COLO829 (cell line): ENCODE measurements at places on chromosomes 2 and 18.
A peak's percentile ranks its signal among the peaks of the same experiment; 100 is the strongest.

DNA sequence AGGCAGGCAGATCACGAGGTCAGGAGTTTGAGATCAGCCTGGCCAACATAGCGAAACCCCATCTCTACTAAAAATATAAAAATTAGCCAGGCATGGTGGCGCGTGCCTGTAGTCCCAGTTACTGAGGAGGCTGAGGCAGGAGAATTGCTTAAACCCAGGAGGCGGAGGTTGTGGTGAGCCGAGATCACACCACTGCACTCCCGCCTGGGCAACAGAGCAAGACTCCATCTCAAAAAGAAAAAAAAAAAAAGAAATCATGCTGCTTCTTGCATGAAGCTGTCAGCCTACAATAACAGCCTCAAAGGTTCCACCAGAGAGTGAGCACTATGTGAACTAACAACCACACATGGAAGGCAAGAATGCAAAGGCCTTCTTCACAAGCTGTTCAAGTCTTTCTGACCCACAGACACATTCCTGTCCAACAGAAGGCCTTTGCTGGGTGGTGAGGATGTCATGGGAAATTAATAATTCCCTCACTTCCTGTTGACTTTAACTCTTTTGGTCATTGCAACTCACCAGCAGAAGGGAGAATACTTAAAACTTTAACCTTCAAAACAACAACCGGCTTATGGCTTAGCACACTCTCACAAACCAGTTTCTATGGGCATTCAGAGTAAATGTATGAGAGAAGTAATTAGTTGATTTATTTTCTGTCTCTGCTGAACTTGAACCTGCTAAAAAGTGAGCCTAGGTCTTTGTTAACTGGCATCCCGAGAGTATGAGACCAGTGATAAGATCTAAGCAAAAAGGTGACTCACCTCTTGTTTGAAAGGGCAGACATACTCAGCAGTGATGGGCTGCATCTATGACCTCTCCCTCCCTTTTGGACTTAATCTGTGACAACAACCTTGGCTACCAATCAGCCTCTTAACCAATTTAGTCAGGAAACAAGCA lies 11.8 kb downstream of the PLEKHM3 start:
- peak; percentile 21 for DNase-seq

- no peak for DNase-seq
These were observed 5.2 kb upstream of the ARID5A start for GRCh38 chr2:96531366-96531765.

- no peak for DNase-seq
These were observed 163.3 kb downstream of the QPCT start for GRCh38 chr2:37507703-37508102.

DNA sequence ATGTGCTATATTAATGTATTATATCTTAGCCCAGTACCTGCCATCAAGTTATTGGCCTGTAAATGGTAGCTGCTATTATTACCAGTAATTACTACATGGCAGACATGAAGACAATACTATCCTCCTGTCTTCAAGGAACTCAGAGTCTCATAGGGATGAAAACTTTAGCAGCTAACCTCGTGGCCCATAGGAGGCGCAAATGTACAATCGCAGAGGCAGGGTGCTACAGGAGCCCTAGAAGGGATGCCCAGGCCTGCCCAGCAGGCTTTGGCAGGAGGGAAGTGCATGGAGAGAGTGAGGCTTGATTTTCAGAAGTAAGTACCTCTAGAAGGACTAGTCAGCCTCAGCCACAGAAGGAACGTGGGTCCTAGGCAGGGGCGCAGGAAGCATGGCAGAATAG lies 44.7 kb upstream of the KIDINS220 start:
- no peak for DNase-seq

GRCh38 chr2:33051586-33052360 lies 105.0 kb downstream of the LTBP1 start:
- DNase-seq: no peak

- no peak for DNase-seq
These were observed 60.0 kb upstream of the AGAP1 start for GRCh38 chr2:235433860-235434259.

DNA sequence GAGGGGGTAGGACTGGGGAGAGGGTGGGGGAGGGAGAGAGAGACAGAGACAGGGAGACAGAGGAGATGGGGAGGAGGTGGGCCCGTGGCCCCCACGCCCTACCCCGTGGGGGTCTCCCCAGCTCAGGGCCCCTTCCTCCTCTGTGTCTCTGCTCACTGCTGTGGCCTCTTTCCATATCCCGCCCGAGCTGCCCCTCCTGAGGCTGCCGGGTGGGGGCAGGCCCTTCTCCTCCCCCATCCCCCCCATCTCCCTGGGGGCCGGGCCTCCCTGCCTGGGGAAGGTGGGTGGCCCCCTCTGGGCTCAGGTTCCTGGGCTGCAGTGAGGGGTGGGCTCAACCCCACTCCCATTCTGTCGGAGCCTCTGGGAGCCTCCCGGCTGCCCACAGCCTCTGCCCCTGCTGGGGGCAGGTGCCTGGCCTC lies 332 bp upstream of the PDCD1 start:
- no peak for DNase-seq

DNA sequence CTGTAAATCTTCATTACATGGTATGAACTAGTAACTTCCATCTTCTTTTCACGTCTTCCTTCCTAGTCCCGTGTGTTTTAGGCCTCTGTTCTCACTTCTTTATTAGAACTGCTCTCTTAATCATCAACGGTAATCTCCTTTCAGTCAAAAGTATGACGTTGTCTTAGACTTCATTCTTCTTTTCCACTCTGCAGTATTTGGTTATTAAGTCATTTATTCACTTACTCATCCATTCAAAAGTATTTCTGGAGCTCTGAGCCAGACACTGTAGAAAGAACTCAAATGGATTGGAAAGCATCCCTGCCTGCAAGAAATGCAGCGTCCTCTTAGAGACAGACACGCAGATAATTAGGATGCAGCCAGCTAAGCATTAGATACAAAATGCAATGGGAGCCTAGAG lies 494.6 kb upstream of the NRP2 start:
- DNase-seq: no peak

GRCh38 chr2:28658369-28658768 lies 93.3 kb upstream of the PPP1CB start:
- DNase-seq: no peak

GRCh38 chr2:119316066-119316465 lies 50.6 kb downstream of the C2orf76 start:
- no peak for DNase-seq

GRCh38 chr18:55893948-55894347 lies 306.0 kb upstream of the TCF4 start:
- DNase-seq: no peak

GRCh38 chr2:223165423-223166214 lies 113.6 kb downstream of the KCNE4 start:
- DNase-seq: no peak

DNA sequence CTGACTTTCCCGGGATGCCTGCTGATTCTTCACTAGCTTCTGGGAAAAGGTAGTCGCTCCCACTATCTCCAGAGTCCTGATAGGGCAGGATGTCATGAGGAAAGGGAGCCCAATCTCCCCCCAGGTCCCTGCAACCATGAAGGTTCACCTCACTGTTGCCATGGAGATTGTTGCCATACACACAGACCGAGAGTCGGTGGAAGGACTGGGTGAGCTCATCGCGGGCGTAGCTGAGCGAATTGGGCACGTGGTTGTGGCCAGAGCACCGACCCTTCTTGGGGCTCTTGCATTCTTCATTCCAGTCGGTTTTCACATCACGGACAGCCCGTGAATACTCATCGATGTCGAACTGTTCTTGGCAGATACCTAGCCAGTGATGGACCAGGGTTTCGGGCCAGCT lies 97.4 kb downstream of the MEP1B start:
- no peak for DNase-seq

- no peak for DNase-seq
These were observed 103.4 kb upstream of the TFCP2L1 start for GRCh38 chr2:121388371-121388770.

GRCh38 chr2:233353101-233353768 lies 1.1 kb upstream of the DGKD start:
- no peak for DNase-seq

DNA sequence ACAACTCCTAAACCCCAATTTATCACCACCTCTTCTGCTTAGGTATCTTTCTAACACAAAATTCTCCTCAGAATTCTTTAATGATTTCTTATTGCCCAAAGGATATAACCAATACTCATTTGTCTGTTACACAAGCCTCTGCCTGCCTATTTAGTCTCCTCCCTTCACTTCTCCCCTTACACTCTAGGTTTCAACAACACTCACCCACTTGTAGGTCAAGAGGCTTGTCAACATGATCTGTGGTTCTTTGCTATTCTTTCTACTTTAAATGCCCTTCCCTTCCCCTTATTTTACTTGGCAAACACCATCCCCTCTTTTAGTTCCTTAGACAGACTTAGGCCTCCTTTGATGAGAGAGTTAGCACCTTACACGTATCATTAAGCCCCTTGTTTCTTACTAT lies 69.0 kb upstream of the C2orf15 start:
- no peak for DNase-seq
